ENCODE measurements at places on chromosomes 11 and 22. TPM values are rescaled to one million over a fixed set of nuclear protein-coding genes. Genes with fewer than 3 reads are reported as not detected.

DNA sequence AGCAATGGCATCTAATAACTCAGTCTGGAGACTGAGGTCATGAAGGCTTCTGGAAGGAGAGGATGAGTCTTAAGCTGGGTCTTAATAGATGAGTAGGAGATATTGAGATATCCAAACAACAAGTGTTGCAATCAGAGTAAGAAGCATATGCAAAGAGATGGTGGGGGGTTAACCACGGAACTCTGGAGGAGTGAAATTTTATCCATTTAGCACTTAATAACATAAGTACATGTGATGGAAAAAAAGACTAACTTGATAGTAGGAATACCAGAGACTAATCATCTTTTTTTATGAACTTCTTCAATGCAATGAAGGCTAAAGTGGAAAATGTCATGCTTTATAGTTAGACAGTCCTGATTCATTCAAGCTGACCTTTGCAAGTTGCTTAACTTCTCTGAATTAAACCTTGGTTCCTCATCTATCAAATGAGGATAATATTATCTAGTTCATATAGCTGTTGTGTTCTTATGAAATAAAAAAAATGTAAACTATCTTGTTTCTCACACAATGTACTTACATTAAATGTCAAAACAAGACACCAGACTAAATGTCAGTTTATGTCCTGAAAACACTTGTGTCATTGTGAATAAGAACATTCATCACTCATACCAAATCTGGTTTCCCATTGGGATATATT lies 403.1 kb upstream of the CCDC90B start:
- H3K4me3 ChIP-seq: no peak overlapping the region
- DNase-seq: no peak
- no peaks in the 10 kb centered on the region for H3K27me3 ChIP-seq

Gene CD6
- total RNA-seq: 0.70 TPM

- H3K36me3 ChIP-seq: no peaks in the 10 kb centered on the region
- DNase-seq: no peak
- peaks cover 36% of the 10 kb centered on the region for H3K27me3 ChIP-seq
- H3K4me3 ChIP-seq: no peak overlapping the region
- H3K27ac ChIP-seq: no peak overlapping the region
These were observed 53.7 kb upstream of the E2F8 start for GRCh38 chr11:19294444-19294843.

DNA sequence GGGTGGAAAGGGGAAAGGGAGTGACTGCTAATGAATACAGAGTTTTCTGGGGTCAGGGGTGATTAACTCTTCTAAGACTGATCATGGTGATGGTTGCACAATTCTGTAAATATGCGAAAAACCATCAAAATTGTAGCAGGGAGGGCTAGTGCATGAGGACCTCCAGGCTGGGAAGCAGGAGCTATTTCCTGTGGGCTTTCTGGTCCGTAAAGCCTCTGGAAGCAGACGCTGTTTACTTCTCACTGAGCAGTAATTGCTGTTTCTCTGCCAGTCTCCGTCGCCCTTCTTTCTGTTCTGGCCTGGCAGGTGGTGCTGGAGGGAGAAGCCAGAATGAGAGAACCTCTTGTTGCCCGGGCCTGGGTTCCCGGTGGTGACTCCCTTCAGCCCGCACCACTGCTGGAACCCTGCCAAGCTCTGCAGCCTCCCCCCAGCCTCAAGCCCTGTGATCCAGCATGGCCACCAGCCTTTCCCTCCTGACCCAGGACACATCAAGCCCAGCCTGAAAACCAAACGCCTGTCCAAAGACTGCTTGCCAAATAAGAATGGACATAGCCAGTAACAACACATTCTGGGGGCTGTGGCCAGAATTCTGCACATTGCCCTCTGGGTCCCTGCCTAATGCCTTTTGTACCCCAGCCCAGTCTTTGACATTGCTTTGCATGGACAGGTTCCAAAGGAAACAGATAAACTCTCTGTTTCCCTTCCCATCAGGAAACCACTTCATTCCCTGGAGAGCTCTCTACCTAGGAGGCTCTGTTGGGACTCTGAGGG lies 201.0 kb upstream of the NAV2 start:
- H3K36me3 ChIP-seq: no peaks in the 10 kb centered on the region
- H3K4me1 ChIP-seq: no peaks in the 10 kb centered on the region
- no peak overlapping the region for H3K27ac ChIP-seq

GRCh38 chr11:112770487-112770886 lies 190.7 kb upstream of the NCAM1 start:
- no peak overlapping the region for H3K27ac ChIP-seq
- no peak overlapping the region for H3K4me3 ChIP-seq
- DNase-seq: no peak
- no peaks in the 10 kb centered on the region for H3K36me3 ChIP-seq
- H3K4me1 ChIP-seq: peaks cover 21% of the 10 kb centered on the region
- peaks cover 6% of the 10 kb centered on the region for H3K27me3 ChIP-seq

- no peak overlapping the region for H3K4me3 ChIP-seq
- H3K4me1 ChIP-seq: peaks cover 31% of the 10 kb centered on the region
- H3K27me3 ChIP-seq: no peaks in the 10 kb centered on the region
- peak overlapping the region; percentile 55 for H3K27ac ChIP-seq
- no peak for DNase-seq
These were observed 69.9 kb downstream of the BCR start for GRCh38 chr22:23250056-23250784.

GRCh38 chr22:47167056-47167455 lies 404.6 kb downstream of the TBC1D22A start:
- no peak overlapping the region for H3K27ac ChIP-seq
- H3K4me1 ChIP-seq: peaks cover 12% of the 10 kb centered on the region
- H3K36me3 ChIP-seq: no peaks in the 10 kb centered on the region

Data from type B pancreatic cell (in vitro differentiated cells).